ENCODE measurements at places on chromosomes 2 and 18. TPM values are rescaled to one million over a fixed set of nuclear protein-coding genes. Genes with fewer than 3 reads are reported as not detected.

The ABCG5 gene
- total RNA-seq = not detected

The RBM44 gene
- 0.09 TPM for total RNA-seq

The CYS1 gene
- total RNA-seq = 0.28 TPM

The GREB1L gene
- total RNA-seq = 1.5 TPM

All from airway epithelial cell (primary cell).